ACHN (cell line): ENCODE measurements at places on chromosomes 6 and 20.

GRCh38 chr6:121657972-121658371 is 222.5 kb downstream of the GJA1 start:
- DNase-seq = no peak

GRCh38 chr6:51830666-51831065 is 256.7 kb downstream of the PKHD1 start:
- no peak for DNase-seq

DNA sequence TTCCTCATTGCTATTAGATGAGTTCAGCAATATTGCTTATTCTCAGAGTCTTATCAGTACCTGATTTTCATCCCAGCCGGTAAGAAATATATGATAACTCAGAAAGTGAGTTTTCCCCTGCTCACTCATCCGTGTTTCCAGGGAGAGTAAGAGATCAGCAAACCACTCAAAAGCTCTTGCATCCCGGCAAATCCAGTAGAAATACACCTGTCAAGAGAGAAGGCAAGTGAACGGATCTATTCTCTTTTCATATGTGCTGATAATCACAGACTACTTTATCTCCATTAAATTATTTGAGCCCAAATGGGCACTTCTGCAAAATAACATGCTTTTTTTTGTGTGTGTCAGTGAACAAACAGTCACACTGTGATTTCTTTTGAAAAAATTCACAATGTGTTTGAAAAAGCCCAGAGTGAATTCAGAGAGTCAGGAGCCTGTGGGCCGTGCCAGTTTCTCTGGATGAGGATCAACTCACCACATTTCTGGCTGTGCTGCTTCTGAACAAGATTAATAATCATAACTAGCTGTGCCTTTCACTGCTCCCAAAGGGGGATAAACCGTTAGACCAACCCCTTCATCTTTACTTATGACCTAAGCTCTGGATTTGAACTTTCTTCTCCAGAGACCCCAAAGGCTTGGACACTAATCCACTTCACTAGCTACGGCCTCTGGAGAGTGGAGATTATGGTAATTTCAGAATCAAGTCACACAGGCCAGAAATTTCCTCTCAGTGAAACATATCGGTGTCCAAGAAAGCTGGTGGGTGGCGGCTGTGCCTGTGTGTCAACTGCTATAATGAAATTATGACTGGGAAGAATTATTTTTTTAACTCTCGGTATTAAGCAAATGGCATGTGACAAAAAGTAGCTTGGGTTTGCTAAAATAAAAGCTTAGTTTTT is 44.2 kb downstream of the NOX3 start:
- no peak for DNase-seq

DNA sequence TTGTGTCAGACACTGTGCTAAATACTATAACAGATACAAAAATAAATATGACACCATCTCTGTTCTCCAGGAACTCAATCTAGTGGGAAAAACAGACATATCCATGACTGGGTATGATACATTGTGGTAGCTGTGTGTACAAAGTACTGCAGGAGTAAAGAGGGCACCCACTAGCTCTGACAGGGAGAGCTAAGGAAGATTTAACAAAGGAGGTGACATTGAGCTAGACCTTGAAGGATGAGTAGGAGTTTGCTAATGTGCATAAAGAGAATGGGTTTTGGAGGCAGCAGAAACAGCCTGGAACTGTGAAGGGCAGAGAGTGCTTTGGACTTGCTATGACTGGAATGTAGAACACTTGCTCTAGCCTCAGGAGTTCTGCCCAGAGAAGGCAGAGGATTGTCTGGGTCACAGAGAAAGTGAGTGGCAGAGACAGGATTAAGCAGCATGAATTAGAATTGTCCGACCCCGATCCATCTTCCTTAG is 14.4 kb downstream of the MMP24 start:
- DNase-seq = no peak

GRCh38 chr6:134826889-134827737 is 122.8 kb downstream of the ALDH8A1 start:
- DNase-seq = no peak

- DNase-seq = no peak
Observed at GRCh38 chr6:37182736-37183590, 13.0 kb downstream of the PIM1 start.

DNA sequence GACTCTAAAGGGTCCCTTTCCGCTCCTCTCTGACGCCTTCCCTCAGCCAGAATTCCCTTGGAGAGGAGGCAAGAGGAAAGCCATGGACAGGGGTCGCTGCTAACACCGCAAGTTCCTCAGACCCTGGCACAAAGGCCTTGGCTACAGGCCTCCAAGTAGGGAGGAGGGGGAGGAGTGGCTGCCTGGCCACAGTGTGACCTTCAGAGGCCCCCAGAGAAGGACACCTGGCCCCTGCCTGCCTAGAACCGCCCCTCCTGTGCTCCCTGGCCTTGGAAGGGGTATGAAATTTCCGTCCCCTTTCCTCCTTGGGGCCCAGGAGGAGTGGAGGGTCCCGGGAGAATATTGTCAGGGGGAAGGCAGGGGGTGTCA is 2.7 kb downstream of the VEGFA start:
- no peak for DNase-seq

GRCh38 chr6:57327311-57327710 is 9.9 kb downstream of the PRIM2 start:
- no peak for DNase-seq

DNA sequence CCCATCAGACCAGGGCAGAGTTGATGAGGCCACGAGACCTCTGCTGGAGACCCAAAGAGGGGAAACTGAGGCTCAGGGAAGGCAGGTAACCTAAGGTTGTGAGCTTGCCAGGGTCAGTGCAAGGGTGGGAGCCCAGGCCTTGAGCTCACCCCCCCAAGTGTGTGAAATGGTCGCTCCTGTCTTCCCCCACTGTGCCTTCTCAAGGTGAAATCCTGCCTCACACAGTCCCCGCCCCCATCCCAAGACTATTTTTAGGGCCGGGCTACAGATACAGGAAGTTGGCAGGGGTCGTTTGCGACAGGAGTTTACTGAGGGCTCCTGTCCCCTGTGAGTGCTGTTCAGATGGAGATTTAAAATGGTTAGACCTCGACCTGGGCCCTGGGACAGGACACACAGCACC is 18.7 kb upstream of the GATA5 start:
- no peak for DNase-seq

DNA sequence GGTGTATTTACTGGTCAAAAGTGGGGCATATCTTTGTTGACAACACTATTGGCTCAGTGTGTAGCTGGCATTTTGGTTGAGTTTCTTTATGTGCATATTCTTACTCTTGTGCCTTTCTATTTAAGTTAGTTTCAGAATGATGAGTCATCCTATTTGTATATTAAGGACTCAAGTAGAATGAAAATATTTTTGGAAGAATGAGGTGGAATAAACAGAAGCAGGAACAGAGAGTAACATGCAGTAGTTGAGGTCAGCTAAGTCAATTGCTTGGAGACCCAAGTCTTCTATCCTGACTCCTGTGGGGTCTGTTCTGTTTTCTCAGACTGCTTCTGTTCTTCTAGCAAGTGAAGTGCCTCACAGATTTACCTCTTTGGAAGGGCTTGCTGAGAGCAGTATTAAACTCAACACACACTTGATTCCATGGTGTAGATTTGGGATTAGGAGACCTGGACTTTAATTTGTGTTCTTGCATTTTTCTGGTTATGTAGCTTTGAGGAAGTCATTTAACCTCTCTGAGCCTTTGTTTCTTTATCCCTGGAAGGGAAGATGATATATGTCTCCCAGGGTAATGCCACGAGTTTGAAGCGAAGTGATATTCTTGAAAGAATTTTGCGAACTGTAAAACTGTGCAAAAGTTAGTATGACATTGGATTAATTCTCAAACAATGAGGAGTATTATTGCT is 324.3 kb downstream of the QKI start:
- DNase-seq = no peak
